ENCODE measurements at places on chromosomes 1 and 21.

DNA sequence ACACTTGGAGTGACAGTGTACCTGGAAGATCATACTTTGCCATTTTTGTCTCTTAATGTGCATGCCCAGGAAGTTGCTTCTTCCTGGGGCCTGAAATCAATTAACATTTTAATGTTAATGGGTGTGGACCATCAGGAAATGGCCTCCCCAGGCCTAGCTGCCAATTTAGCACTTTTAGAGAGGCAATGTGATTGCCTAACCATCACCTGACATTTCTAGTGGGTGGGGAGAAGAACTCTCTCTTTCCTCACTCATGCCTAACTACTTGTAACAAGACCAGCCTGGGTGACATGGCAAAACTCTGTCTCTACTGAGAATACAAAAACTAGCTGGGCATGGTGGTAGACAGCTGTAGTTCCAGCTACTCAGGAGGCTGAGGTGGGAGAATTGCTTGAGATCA is 549.0 kb upstream of the RGS18 start:
- DNase-seq = no peak

DNA sequence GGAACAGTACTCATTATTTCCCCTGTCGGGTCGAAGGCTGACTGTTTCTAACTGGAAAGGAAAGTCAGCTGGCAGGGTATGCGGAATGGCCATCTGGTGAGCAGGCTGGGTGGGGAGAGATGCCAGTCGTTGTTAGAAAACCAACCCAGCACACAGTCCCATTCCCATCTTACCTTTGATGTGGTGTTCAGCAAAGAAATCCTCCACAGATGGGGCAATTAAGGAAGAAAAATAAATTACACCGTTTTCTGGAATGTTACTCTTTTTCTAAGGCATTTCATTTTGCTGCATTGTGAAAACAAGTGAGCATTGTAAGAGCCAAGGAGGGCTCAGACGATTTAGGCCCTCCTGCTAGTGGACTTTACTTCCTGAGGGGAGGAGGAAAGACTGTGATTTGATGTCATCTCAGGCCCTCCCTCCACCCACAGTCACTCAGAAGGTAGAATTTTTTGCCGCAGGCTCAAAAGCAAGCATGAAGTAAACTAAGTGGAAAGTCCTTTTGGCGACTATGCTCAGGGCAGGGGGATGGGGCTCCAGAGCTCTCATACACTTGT is at the start of gene SLC16A4:
TSS of gene SLC16A4 (minus strand) at position 335 of the 554 bp plus-strand sequence. CDS start 1,703 bp downstream, outside the sequence.
- DNase-seq = no peak

- DNase-seq = no peak
These were observed 38.3 kb downstream of the PHC2 start for GRCh38 chr1:33392639-33393038.

DNA sequence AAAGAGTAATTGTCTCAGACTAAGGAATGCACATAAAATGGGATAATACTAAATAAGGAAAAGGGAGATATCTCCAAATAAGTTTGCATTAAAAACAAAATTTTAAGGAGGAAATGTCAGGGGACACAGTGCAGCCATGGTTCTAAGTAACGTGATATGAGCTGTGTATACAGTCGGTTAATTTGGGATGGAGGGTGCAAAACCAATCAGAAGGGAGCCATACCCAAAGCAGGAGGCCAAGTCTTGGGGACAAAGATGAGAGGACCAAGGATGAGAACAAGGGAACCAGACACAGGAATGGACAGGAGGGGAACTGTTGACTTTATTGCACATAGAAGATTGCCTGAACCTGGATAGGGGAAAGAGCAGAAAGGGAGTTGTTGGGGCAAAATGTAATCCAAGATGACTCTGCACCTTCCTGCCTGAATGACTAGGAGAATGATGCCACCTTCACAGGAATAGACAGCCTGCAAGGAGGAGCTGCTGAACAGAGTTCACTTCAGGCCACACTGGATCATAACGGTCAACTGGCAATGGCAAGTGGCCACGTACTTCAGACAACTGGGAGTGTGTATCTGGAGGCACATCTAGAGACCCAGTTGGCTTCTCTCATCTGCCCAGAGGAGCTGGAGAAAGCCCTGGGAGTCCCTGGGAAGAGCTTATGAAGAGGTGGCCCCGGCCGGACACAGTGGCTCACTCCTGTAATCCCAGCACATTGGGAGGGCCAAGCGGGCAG is 22.0 kb upstream of the BOLA1 start:
- DNase-seq = no peak

Measured in activated naive CD8-positive, alpha-beta T cell treated with anti-CD3 and anti-CD28 coated beads, Interleukin-2, amount 50 U/mL, for 24 hours (primary cell).